ENCODE measurements at places on chromosomes 6 and 20. TPM values are rescaled to one million over a fixed set of nuclear protein-coding genes. Genes with fewer than 3 reads are reported as not detected.
A peak's percentile ranks its signal among the peaks of the same experiment; 100 is the strongest.

DNA sequence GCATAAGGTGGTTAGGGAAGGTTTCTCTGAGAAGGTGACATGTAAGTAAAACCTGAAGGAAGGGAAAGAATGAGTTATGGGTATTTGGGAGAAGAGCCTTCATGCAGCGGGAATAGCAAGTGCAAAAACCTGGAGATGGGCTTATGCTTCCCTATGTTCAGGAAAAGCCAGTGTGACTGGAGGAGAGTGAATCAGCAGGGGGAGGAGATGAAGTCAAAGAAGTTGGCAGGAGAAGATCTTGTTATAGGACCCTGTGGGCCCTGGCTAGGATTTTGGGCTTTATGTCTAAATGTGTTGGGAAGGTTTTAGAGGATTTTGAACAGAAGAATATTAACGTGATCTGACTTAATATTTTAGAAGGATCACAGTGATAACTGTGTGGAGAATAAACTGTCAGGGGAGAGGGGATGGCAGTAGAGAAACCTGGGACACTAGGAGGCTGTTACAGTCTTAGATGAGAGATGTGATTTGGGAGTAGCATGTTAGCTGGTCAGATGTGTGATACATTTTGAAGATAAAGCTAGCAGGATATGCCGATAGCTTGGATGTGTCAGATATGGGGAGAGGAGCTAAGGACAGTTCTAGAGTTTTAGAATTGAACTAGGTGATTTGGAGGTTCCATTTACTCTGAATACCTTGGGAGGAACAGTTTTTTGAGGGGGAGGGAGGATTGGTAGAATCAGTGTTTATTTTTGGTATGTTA lies 41.0 kb downstream of the PHF3 start:
- no peak for DNase-seq

GRCh38 chr20:10604865-10605440 lies 68.8 kb downstream of the JAG1 start:
- no peak for DNase-seq

- DNase-seq: peak; percentile 94
These were observed 14.4 kb upstream of the HLA-DQA1 start for GRCh38 chr6:32622545-32623401.

- no peak for DNase-seq
These were observed 291.2 kb downstream of the CDH26 start for GRCh38 chr20:60249436-60249835.

GRCh38 chr20:44733341-44734069 lies 12.2 kb upstream of the KCNK15 start:
- peak; percentile 61 for DNase-seq

ZSWIM1 gene
- 2.8 TPM for polyA plus RNA-seq

GRCh38 chr20:22394583-22394982 lies 189.8 kb downstream of the FOXA2 start:
- DNase-seq: no peak

DNA sequence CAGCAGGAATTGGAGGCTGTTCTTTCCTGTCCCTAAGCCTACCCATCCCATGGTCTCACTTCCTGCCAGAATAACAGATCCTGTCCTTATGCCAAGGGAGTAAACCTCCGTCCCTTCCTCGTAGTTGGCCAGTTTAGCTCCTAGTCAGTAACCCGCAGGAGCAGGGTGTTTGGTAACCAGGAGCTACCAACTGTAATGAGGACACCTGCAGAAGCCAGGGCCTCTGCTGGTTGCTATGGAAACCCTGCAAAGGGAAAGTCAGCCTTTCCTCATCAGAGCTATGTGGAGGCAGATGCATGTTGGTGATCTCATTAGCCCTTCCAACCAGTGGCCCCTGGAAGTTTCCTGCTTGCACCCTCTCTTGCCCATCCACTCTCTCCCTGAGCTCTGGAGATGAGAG lies 368.2 kb upstream of the SULF2 start:
- DNase-seq: no peak

GRCh38 chr20:57260934-57261333 lies 5.5 kb downstream of the BMP7 start:
- no peak for DNase-seq

SLC17A3 gene
- 0.19 TPM for polyA plus RNA-seq

- no peak for DNase-seq
These were observed 23.8 kb downstream of the ADGRF4 start for GRCh38 chr6:47722194-47722593.
